ENCODE measurements at places on chromosomes 12 and 14. TPM values are rescaled to one million over a fixed set of nuclear protein-coding genes. Genes with fewer than 3 reads are reported as not detected.

Gene WNT1
- total RNA-seq, result not detected

DNA sequence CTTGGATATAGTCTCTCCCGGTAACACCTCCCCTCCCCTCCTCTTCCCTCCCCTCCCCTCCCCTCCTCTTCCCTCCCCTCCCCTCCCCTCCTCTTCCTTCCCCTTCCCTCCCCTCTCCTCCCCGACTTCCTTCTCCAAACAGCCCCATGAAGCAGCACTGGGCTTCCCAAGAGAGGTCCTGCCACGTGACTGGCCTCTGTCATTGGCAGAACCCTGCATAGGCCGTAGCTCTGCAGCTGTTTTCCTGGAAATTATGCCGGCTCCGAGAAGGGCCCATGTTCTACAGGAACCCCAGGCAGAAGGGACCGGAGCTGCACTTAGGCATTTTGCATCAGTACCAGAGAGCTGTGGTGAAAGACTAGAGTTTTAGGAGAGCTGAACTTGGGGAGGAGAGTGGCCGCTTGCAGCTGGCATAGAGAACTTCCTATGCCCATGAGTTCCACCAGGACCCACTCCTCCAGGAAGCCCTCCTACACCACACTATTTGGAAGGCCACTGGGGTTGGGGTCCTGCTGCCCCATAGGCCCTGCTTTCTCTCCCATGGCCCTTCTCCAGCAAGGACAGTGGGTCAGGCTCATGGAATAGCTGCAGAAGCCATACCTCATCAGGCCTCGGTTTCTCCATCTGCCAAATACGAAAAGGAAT lies 5.1 kb upstream of the TNFAIP2 start:
- DNase-seq, result no peak

Gene TMEM229B
- total RNA-seq, result 2.9 TPM

DNA sequence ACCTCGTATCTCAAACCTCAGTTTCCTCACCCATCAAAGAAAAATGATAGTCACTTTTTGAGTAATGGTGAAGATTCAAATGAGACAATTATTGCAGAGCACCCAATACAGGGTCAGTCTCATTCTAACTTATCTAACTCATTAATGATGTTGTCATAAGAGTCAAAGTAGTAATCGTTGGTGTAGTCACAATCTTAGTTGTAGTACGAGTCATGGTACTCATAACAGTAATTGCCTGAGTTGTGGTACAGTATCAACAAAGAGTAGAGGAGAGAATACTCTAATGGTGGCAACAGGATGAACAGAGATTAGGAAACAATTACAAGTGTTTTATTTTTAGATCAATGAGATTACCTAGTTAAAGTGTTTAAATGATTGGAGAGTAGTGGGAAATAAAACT lies 93.6 kb upstream of the TMTC2 start:
- no peak for DNase-seq

DNA sequence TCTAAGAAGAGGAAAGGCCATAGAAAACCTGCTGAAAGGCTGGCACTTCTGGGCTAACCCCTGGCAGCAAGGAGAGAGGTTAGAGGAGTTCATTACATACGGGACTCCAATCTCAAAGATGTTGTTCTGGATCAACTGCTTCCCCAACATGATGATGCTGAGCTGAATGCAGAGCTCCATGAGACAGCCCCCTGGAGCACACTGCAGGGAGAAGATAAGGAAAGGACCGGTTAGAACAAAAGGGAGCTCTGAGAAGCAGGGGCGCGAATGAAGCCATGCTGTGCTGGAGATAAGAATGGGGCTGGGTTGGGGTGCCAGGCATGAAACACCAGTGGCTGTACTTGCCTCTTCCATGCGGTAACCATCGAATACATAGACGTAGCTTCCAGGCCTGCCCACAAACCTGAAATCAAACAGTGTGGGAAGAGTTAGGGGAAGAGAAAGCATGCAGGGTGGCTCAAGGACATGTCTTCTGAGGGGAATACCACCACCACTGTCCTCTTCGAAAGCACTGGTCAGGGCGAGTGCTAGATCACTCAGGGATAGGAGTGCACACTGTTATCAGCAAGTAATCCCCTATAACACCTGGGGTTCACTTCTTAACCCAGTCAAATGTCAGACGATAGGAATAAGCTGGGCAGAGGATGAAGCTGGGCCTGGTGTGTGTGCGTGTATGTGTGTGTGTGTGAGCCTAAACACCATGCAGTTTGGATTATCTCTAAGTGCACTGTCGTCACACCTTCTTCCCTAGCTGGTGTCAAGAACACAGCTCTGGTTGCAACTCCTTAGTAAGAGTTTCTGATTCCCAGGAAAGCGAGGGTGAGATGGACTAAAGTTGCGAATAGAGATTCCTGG lies 180.9 kb downstream of the NTF3 start:
- no peak for DNase-seq

- DNase-seq, result no peak
Measured at GRCh38 chr12:53254816-53255545, 13.1 kb upstream of the ESPL1 start.

DNA sequence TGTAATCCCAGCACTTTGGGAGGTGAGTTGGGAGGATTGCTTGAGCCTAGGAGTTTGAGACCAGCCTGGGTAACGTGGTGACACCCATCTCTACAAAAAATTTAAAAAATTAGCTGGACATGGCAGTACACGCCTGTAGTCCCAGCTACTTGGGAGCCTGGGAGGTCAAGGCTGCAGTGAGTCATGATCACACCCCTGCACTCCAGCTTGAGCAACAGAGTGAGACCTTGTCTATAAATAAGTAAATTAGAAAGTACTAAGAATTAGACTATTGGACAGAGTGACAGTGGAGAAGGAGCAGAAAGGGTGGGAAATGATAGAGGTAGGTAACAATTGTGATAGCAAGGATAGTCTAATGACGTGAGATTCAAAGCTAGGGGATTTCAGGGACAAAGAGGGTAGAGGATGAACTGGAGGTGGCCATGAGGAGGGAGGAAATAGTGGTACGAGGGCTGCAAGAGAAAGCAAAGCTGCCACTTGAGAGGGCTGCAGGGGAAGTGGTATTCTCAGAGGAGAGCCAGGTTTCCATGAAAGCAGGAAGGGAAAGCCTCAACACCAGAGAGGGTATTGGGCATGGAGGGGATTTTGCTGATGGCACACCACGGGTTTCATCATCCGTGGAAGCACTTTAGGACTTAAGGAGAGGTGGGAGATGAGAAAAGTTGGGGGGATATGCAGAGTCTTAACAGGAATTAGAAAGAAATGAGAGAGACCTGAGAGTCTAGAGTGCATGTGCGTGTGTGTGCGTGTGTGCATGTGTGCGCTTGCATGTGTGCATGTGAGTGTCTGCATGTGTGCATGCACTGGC lies 85.6 kb downstream of the SYNE2 start:
- no peak for DNase-seq

DNA sequence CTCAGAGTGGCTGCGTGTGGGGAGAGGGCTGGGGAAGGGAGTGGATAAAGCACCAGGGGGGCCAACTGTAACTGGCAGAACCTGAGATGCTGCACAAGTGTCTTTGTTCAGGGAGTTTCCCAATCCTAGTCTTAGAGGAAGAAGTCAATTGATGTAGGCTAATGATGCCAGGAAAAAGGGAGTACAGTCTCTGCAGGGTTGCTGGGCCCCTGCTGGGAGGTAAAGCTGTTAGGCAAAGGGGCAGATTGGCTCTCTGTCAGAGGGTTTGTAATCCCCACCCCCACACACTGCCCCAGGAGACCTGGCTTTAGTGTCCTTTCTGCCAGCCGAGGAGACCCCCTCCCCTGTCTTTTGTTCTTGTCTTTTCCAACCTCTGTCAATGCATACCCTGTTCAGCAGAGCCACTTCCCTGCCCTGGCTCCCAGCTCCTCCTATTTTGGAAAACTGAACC lies 178.4 kb downstream of the KCNA5 start:
- DNase-seq, result no peak

Gene ANO4
- total RNA-seq, result 0.05 TPM

DNA sequence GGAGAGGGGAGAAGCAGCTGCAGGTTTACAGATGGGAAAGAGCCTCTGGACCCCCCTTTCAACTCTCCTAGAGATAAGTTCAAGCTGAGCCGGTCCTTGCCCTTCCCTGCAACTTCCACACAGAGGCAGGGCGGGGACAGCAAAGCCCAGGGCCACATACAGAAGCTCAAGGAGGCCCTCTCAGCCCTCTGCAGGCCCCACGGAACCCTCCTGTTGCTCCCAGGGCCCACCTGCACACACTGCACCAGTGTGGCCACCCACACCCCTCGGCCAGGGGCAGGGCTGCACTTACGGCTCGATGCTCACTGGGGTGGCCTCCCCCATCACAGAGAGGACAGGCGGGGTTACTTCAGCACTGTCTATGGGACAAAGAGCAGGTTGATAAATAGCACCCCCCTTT lies 13.0 kb upstream of the PNMA1 start:
- DNase-seq, result no peak

DNA sequence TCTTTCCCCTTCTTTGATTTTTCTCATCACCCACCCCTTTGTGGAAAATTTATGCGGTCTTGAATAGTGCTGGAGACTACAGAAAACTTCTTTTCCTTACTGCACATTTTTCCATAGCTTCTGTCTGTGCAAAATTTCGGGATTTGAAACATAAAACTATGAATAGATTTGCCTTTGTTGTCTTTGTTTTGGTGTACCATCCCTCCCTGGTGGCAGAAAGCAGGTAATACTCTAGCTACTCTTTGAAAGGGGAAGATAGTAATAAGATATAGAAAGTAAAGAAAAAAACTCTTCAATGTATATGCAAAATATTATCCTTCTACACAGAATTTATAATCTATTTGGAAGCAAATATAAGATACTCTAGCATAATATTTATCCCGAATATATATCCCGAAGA lies 79.1 kb upstream of the LMO3 start:
- DNase-seq, result no peak

DNA sequence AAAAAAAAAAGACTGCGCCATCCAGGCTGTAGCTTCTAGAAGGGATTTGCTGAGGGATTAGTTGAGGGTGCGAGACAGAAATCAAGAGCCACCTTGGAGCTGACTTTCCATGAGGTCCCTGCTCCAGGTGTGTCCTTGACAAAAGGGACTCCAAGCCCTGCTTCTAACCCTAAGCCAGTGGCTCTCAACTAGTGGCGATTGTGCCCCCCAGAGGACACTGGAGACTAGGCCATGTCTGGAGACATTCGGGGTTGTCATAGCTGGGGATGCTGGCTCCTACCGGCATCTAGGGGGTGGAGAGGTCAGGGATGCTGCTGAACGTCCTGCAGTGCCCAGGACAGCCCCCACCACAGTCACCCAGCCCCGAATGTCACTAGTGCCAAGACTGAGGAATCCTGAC lies 40.6 kb downstream of the SPRING1 start:
- DNase-seq, result no peak

- no peak for DNase-seq
Measured at GRCh38 chr14:28761438-28762291, 4.9 kb upstream of the FOXG1 start.

DNA sequence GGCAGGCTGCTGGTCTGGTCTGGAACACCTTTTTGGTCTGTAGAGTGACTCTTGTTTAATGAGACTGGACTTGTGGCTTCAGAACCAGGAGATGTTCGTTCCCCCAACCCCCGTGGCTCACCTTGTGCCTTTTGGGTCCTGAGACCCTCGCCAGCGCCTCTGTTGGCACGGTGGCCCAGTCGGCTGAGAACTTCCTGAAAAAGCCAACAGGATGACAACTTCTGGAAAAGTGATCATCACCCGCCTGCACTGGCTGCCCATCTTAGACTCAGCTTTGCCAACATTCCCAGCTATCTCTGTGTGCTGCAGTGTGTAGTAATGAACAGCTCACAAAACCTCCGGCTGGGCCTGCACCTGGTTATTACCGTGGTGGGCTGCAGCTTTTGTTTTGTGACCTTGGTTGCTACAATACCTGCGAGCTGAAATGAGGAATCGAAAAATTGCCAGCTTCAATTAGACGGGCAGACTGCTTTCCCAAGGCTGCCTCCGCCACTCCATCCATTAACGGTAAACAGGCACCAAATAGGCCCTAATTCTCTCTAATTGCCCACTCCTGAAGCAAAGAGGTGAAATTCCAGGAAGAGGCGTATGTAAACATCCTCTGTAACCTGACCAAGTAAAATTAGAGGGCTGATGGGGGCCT lies 16.0 kb downstream of the MEG3 start:
- DNase-seq, result no peak

- no peak for DNase-seq
Measured at GRCh38 chr14:22418631-22419030, 170.4 kb downstream of the DAD1 start.

DNA sequence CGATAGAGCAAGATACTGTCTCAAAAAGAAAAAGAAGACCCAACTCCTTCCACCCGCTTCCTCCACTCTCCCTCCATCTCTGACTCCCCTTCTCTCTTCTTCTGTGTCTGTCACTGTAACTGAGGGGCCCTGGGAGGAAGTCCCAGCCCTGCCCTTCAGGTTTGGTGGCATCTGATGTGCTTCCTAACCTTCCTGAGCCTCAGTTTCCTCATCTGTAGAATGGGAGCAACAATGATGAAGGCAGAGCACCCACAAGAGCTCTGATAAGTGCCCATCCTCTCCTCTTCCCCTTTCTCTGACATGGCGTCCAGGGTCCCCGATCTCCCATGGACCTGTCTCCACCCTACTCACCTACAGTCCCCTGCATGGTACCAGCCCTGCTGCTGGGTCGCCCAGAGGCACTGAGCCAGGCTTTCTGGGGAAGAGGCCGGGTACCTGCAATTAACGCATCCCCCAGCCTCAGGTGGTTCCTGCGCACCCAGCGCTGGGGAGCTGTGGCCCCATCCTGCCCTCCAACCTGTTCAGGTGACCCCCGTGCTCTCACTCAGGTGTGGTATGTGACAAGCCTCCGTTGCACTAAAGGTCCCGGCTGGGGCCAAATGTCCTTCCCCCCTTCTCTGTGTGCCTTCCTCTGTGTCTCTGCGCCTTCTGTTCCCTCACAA lies 13.2 kb downstream of the FOXN4 start:
- no peak for DNase-seq

- no peak for DNase-seq
Measured at GRCh38 chr12:1205512-1206060, 214.6 kb downstream of the ERC1 start.

DNA sequence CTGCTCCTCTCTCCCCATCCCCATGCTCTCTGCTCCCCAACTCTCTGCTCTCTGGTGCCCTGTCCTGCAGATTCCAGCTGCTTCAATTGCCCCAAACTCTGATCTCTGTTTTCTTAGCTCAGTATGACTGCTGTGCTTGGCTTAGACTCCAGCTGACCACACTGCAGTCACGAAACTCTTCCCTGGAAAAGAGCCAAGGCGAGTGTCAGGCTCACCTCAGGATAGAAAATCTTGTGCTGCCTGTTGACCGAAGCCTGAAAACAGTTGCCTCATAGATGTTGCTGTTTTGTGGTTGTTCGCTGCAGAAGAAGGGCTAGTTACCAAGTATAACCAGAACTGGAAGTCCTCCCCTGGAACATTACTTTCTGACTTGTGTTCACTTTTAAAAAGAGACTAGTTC lies 6.7 kb upstream of the STON2 start:
- DNase-seq, result no peak
